A549 treated with CORT108297 at 1 μM for 4 hours (cell line): ENCODE measurements at places on chromosomes 7 and 10. TPM values are rescaled to one million over a fixed set of nuclear protein-coding genes. Genes with fewer than 3 reads are reported as not detected.

Gene SEMA3C
- 37.8 to 75.8 TPM (median 62.4 TPM) in 5 replicates for total RNA-seq

Gene CCDC3
- 0.75 to 1.2 TPM (median 1.2 TPM) in 5 replicates for total RNA-seq

Gene PHYHIPL
- total RNA-seq, result 0.18 to 0.39 TPM (median 0.31 TPM) in 5 replicates

Gene SEPHS1
- 62.0 to 82.1 TPM (median 66.5 TPM) in 5 replicates for total RNA-seq

Gene PALD1
- 5.8 to 8.4 TPM (median 8.0 TPM) in 5 replicates for total RNA-seq

Gene ATOH7
- 0.12 to 0.34 TPM (median 0.28 TPM) in 5 replicates for total RNA-seq

Gene TBRG4
- 109 to 118 TPM (median 115 TPM) in 5 replicates for total RNA-seq

Gene PRSS37
- total RNA-seq, result not detected in 5 replicates

Gene NKX2-3
- 0.06 to 0.11 TPM in 2 of 5 replicates, not detected in the others for total RNA-seq

Gene BHLHA15
- total RNA-seq, result 0.18 to 0.65 TPM (median 0.40 TPM) in 5 replicates

Gene NUTM2D
- 0.92 to 1.7 TPM (median 1.2 TPM) in 5 replicates for total RNA-seq

Gene RET
- 0.50 to 0.98 TPM (median 0.67 TPM) in 5 replicates for total RNA-seq

Gene HSPA12A
- total RNA-seq, result 11.1 to 12.6 TPM (median 11.8 TPM) in 5 replicates

Gene KIAA1217
- total RNA-seq, result 2.0 to 2.7 TPM (median 2.4 TPM) in 5 replicates

Gene KCNH2
- 0.38 to 0.64 TPM (median 0.42 TPM) in 5 replicates for total RNA-seq

Gene GPR37
- 0.36 to 0.68 TPM (median 0.47 TPM) in 5 replicates for total RNA-seq

Gene GIMAP1
- not detected in 5 replicates for total RNA-seq

Gene IDI2
- total RNA-seq, result 0.06 TPM in 1 of 5 replicates, not detected in the others

Gene RELN
- 0.01 to 0.14 TPM (median 0.07 TPM) in 4 of 5 replicates, not detected in the other for total RNA-seq

Gene BAIAP2L1
- 48.0 to 55.5 TPM (median 53.3 TPM) in 5 replicates for total RNA-seq
